ENCODE measurements at places on chromosomes 7 and 10.

DNA sequence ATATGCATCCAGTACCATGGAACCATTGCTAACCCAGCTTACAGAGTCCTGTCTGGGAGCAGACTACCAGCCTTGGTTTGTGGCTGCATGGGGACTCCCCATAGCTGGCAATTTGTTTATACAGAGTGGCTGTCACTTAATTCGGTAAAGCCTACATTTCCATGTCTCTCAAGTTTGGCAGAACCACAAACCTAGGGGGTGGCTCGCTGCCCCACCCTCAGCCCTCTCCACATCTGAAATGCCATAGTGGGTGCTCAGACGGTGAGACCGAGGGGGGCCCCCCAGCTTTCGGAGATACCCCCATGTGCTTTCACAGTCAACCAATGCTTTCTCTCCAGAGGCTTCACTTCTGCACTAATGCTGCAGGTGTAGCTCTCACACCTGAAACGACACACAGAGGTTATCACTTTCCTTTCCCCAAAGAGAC lies 75.5 kb upstream of the KAT6B start:
- no peak for ATAC-seq

- ATAC-seq: no peak
Measured at GRCh38 chr7:13988731-13989125, 738 bp downstream of the ETV1 start.

DNA sequence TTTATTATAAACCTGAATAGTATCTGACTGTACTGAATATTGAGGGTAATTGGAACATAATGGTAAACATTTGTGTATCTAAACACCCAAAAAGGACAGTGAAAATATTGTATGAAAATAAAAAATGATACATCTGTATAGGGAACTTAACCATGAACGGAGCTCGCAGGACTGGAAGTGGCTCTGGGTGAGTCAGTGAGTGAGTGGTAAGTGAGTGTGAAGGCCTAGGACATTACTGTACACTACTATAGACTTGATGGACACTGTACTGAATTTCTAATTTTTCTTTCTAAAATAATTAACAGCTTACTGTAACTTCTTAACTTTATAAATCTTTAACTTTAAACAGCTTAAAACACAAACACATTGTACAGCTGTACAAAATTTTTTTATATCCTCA lies 454.5 kb upstream of the FZD8 start:
- ATAC-seq: no peak

DNA sequence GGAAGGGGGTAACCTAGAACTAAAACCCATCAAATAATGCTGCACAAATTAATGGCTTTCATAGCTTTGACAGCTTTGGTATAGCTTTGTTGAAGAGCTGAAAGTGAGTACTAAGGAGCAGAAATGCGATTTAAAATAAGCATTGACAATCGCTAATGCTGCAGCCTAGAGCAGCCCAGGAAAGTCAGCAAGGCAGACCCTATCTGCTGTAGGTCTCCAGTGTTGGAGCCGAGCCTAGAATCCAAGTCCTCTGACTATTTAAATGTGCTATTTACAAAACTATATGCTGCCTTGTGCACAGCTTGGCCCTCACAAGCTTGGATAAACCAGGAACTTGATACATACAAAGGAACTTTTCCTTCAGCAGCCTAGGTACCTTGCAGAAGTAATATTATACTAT lies 64.9 kb upstream of the ASAH2 start:
- ATAC-seq: no peak

DNA sequence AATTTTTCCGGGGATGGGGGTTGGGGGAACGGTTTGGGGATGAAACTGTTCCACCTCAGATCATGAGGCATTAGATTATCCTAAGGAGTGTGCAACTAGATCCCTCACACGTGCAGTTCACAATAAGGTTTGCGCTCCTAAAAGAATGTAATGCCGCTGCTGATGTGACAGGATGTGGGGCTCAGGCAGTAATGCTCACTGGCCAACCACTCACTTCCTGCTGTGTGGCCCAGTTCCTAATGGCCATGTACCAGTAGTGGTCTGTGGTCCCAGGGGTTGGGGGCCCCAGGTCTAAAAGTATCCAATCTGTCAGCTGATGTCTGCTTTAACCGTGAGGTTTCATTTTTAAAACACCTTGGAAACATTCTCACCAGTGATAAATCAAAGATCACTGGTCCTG lies 2.2 kb downstream of the STN1 start:
- ATAC-seq: no peak

DNA sequence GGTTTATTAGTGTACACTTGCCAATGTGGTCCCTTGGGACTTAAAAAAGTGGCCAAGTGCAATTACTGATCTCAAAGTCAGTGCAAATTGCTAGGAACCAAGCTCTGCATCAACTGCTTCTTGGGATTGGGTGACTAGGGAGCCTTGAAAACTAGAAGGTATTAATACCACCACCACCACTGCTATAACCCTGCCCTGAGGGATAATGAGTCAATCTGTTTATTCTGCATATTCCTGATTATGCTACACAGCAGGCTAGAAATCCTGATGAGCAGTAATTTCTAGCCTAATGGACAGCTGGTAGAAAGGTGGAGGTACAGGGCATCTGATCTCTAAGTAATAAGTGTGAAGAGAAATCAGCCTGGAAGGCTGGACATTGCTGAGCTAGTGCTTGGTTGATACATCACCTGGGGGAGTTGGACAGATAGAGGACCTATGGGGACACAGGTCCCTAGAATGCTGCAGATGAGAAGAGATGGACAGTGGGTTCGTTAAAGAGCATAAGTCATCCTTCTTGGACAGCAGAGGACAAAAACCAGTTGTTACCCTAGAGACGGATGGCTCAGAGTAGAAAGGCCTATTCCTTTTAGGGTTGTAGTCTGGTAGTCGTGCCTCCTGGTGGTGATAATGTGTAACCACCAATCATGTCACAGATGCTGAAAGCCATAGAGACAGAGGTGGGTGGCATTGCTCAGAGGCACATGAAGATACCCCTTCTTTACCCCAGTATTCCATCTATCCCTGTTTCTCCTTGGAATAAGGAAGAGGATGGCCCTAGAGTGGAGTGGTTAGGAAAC lies 554.8 kb downstream of the SORCS1 start:
- ATAC-seq: peak; percentile 38

DNA sequence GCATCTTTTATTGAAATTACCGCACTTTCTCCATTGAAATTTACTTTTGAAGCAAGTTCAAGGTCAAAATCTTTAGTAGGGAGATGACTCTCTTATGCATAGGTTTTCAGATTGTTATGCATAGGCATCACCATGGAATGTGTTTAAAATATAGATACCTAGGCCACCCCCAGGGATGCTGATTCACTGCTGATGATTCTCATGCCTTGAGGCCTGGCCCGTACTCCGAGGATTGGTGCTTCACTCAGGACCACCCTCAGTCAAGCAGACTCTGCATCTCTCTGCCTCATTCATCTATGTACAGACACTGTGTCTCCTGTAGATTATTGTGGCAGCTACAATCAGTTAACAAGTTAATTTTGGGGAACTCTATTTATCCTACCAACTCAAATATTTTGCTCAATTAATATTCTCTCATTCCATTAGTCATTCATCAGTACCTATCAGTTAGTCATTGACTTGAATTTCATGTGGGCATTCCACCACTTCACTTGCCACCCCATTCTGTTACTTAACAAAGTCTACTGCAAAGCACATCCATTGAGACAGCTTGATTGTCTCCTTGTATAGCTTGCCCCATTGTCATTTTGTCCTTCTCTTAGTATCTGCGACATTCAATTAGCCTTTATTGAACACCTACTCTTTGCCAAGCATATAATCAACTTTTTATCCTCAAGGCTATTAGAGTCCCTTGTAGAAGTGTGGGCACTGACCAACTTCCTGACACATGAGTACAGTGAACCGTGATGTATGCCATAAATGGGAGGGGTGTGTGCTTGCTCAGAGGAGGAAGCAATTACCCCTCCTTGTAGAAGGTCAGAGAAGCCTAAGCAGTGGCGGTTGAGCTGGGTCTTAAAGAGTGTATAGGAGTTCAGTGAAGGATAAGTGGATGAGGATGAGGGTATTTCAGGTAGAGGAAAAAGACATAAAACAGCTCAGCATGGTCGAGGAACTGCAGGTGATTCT lies 255.6 kb upstream of the BMPER start:
- ATAC-seq: no peak

DNA sequence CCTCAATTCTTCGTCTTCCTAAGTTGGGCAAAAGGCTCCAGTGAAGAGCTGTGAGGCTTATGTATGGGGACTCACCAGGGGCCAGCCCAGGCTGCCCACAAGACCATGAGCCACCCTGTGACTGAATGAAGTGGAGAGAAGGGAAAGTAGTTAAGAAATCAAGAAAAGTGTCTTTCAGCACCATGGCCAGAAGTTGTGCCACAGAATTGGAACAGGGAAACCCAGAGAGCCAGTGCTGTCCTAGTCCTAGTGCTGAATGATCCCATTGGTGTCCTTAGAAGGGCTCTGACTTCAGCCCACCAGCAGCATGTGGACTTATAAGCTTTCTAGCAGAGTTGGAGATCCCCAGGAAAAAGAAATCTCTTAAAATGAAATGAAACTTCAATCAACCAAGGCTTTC lies 37.0 kb upstream of the CCSER2 start:
- no peak for ATAC-seq

GRCh38 chr10:103605359-103606096 lies 112.0 kb downstream of the NEURL1 start:
- peak; percentile 51 for ATAC-seq

DNA sequence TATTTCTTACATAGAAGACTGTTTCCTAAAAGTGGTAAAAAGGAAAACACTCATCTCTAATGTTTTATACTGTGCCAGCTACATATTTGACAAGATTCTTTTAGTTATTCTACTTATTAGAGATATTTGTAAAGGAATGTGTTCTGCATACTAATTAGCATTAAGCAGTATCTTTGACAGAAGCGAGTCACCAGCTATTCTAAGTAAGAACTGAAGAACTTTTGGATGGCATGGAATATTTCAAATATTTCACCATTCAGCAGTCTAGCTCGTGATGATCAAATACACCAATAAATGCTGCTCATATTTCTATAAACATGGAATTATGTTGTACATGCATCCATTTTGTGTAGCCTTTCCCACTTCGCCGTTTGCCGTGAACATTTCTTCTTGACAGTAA lies 241.6 kb upstream of the TCF7L2 start:
- no peak for ATAC-seq

DNA sequence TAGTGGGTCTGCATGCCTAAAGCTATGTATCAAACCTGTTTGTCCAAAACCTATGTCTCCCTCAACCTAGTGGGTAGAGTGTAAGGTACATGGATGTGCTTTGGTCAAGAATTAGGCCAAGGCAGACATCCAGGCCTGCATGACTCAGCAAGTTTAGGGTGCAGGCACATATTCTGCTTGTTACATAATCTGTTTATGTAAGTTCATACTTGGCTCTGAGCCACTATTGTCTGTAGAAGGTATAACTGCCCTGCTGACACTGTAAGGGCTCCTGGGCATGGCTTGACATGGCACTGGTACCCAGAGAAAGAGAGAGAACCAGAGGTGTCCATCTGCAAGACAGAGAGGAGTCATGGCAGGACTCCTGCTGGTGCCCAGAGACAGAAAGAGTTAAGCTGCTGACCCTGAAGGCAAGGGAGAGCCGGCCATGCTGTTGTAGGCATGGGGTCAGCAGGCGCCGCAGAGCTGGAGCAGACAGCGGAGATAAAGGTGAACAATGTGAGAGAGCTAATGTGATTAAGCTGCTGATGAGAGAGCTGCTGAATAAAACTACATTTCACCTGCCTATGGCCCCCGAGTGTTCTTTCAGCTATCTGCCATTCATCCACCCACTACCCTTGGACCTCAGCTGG lies 118.5 kb upstream of the TMEM106B start:
- ATAC-seq: no peak

DNA sequence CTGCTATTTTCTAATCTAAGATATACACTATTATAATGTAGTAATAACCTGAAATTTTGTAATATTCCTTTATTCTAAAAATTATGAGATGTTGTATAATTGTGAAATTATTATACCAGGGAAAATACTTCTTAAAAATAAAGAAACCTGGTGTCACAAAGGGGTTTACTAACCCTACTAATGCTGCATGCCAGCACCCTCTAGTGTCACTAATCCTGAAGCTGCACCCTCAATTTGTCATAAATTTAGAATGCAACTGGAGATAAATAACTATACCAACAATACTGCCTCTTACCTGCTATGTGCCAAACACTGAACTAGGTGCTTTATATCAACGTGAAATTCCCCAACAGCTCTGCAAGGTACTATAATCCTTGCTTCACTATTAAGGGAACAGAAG lies 30.8 kb downstream of the TM9SF3 start:
- ATAC-seq: no peak

DNA sequence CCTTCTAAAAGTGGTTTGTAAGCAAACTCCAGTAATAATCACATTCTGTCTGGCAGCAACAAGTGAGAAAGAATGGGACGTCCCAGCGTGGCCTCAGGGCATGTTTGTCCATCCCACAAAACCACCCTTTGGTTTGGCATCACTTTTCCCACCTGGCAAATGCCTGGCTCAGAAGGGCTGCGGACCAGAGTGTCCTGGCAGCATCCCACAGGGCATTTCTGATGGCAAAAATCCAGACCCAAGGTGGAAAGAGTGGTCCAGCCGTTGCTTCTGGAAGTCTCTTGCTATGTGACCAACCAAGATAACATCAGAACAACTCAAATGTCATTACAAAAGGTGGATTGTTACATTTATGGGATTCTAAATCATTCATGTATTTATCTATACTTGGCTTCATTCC lies 174.4 kb downstream of the CREB5 start:
- no peak for ATAC-seq

- ATAC-seq: peak; percentile 33
Measured at GRCh38 chr10:127462643-127463295, 86.3 kb upstream of the NPS start.

DNA sequence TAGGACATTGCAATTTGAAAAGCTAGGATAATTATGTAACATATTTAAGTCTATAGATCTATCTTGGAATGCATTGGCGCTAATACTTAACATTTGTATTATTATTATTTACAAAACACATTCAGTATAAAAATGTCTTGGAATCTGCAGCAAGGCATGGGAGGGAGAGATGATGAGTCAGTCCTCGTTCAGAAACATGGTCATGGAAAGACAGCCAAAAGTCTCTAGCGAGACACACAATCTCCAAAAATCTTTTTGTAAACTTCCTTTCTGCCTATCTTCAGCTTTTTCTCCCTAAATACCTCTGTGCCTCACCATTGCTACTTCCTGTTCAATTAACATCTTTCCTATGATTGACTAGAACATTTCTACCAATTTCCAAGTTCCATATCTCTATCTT lies 188.4 kb upstream of the CACNA2D1 start:
- no peak for ATAC-seq
